ENCODE measurements at places on chromosomes 1 and 21. TPM values are rescaled to one million over a fixed set of nuclear protein-coding genes. Genes with fewer than 3 reads are reported as not detected.

RNF223 gene
- 2.3 TPM for total RNA-seq

SH2D5 gene
- total RNA-seq = 0.57 TPM

TNFRSF1B gene
- 47.1 TPM for total RNA-seq

PTPN22 gene
- total RNA-seq = 6.6 TPM

CCDC24 gene
- 24.3 TPM for total RNA-seq

MTX1 gene
- 38.8 TPM for total RNA-seq

TMCC2 gene
- total RNA-seq = 1.3 TPM

ITLN1 gene
- total RNA-seq = not detected

CD247 gene
- 7.7 TPM for total RNA-seq

ASPM gene
- 0.69 TPM for total RNA-seq

KCNK1 gene
- total RNA-seq = 10.7 TPM

TFF1 gene
- total RNA-seq = not detected

C1orf87 gene
- total RNA-seq = 0.38 TPM

GJB4 gene
- 0.50 TPM for total RNA-seq

C1orf174 gene
- 16.8 TPM for total RNA-seq

SMIM12 gene
- total RNA-seq = 49.2 TPM

CCDC18 gene
- total RNA-seq = 3.9 TPM

YOD1 gene
- total RNA-seq = 6.2 TPM

RAD54L gene
- 1.7 TPM for total RNA-seq

AKIRIN1 gene
- total RNA-seq = 56.9 TPM

TTC3 gene
- 102 TPM for total RNA-seq

ERICH3 gene
- total RNA-seq = 0.50 TPM

KPRP gene
- total RNA-seq = not detected

PLA2G2F gene
- not detected for total RNA-seq

WNT9A gene
- total RNA-seq = 3.1 TPM

SPRR5 gene
- total RNA-seq = not detected

HMGCS2 gene
- 3.9 TPM for total RNA-seq

ATP6V1G3 gene
- 1.9 TPM for total RNA-seq

ATP1A4 gene
- 0.19 TPM for total RNA-seq

PER3 gene
- total RNA-seq = 23.8 TPM

OR2L3 gene
- total RNA-seq = not detected

C4BPA gene
- total RNA-seq = 45.7 TPM

FAM72C gene
- total RNA-seq = 0.38 TPM

MMEL1 gene
- total RNA-seq = 4.0 TPM

SLC1A7 gene
- total RNA-seq = not detected

EPHX1 gene
- total RNA-seq = 78.6 TPM

RRP1 gene
- total RNA-seq = 18.7 TPM

OLFML3 gene
- 13.5 TPM for total RNA-seq

Data from kidney (tissue), 22 donors.